Activated CD4-positive, alpha-beta T cell treated with anti-CD3 and anti-CD28 coated beads, Interleukin-2, Interleukin-4, amounts not matched to agents 100 ng/mL and 50 ng/mL, durations not matched to agents 16 hours and 8 hours (primary cell): ENCODE measurements at places on chromosomes 7 and 10.

GRCh38 chr7:37518266-37518665 is 69.6 kb upstream of the ELMO1 start:
- DNase-seq = no peak

DNA sequence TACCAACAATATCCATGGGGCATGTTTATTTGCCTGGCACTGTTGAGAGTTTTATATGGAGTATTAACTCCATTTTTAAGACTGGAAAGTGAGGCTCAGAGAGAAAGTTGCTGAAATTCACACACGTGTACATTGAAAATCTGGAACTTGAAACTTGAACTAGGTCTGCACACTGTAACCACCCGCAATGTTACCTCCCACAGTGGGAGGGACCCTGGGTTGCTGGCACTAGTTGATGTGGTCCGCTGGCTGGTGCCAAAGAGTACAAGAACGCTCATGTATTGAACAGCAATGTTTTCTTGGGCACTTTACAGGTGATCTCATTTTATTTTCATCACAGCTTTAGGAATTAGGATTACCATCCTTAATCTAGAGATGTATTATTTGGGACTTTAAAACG is 253.2 kb downstream of the INHBA start:
- no peak for DNase-seq

DNA sequence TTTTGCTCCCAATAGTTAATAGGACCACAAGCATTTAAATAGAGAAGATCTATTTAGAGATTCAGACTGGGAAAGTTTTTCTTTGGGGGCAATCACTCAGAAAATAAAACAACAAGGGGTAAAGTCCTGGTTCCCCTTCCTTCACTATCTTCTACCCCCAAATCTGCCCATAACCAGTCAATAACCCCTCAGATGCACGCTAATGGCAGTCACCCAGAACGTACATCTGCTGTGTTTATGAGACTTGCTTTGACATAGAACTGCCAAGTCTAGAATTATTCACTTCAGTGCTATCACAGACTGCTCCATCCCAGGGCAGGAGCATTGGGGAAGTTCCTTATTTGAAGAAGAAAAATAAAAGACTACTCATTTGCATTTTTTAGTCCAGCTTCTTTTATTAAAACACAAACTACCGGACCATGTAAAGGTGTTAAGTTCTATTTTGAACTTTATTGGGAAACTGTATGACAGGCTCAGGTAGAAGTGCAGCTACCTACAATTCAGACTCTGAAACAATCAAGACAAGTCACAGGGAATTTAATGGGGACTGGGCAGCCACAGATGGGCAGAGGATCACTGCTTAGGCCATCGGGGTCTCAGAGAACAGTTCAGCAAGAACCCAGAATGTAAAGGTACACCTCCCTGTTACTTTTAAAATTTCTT is 38.4 kb downstream of the ANK3 start:
- no peak for DNase-seq

- no peak for DNase-seq
Observed at GRCh38 chr10:117432866-117433265, 57.6 kb upstream of the PDZD8 start.

- DNase-seq = no peak
Observed at GRCh38 chr7:120052884-120053382, 220.0 kb upstream of the KCND2 start.

- no peak for DNase-seq
Observed at GRCh38 chr10:63129888-63130287, 3.2 kb upstream of the NRBF2 start.

GRCh38 chr7:85018498-85018897 is 168.4 kb downstream of the SEMA3D start:
- no peak for DNase-seq

GRCh38 chr7:130010689-130011412 is 40.3 kb downstream of the ZC3HC1 start:
- peak; percentile 90 for DNase-seq

- DNase-seq = no peak
Observed at GRCh38 chr10:116905845-116906210, 56.5 kb downstream of the ENO4 start.

- no peak for DNase-seq
Observed at GRCh38 chr10:102501201-102502028, 1.1 kb downstream of the ACTR1A start.

DNA sequence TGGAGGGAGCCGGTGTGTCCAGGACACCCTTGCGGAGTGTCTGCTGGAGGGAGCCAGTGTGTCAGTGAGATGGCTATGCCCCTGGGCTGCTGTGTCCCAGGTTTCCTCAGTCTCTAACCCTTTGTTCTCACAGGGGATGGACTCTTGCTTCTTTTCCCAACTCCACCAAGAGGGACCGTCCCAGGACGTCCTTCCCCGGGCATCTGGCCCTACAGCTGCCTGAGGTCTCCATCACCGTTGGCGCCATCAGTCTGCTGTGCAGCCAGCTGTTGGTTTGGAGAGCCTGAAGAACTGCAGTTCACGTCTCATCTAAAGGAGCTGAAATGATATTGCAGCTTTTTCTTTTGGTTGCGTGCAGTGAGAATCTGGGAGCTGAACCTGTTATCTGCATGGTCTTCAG is 136.2 kb downstream of the VIPR2 start:
- no peak for DNase-seq

DNA sequence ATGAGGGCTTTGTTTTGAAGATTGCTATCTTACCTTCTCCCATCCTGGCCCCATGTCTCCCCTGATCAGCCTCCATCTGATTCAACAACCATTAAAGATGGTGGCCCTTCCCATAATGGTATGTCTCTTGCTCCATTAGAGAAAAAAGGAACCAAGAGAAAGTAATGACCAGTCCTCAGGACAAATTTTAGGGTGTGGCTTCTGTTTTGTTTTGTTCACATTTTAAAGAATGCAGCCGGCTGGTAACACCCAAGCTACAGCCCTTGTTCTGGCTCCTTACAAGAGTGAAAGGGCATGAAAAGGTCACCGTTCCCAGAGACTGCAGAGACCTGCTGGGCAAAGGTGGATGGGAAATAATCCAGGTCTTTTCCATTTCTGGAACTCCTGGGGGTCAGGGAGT is 287.9 kb upstream of the NEBL start:
- no peak for DNase-seq

DNA sequence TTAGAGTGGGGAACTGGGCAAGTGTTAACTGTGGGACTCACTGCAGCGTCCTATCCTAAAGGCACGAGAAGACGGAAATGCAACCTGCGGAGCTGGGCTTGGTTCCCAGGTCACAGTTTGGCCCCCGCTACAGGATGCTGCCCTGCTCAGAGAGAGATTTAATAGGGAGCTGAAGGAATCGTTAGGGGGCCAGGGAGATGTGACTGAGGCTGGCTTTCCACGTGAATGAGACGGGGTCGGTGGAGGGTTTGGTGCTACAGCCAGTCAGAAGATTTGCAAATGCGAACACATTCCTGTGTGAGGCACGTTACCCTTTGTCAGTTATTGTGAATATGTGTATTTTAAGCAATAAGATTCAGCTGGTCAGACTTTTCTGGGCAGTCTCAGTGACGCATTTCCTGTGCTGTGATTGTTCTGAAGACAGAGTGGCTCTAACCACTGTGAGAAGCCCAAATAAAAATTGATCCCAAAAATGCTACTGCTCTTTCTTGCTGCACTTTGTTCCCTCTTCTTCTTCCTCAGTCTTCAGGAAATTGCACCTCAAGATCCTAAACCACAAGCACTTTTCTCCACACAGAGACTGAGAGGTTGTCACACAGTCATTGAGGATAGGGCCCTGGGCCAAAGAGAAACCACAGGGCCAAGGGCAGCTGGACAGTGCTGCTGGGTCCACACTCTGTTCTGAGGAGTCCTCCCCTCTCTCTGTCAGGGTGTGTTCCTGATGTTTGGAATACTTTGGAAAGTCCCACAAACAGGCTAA is 21.2 kb downstream of the CYP17A1 start:
- DNase-seq = no peak

DNA sequence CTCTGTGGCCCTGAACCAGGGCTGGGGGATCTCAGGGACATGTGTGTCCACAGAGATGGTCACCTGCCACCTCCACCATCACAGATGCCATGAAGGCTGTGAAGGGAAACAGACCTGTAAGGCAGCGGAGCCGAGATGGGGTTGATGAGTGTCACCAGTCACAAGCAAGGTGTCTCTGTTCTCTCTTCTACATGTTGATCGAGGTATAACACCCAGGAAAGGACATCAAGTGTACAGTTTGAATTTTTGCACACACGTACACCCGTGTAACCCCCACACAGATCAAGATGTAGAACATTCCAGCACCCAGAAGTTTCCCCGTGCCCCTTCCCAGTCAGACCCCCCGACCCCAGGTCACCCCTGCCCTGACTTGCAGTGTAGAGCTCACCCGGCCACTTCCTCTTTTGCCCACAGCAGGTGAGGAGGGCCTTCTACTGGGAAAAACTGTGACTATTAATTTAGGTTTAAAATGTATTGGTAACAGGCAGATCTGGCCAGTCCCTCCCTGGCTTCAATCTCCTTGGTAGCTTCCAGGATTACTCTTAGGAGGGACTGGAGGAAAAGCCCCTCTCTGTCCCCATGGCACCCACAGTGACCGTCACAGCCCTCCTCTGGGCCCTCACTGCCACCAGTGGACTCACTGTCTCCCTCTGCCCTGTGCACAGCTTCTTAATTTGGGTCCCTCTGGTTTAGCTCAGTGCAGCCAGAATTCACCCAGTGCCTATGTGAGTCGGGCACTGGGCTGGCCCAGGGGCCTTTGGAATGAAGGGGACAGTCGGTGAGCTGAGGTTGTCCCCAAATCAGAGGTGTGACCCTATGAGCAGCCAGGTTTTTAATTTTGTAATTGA is 108.2 kb downstream of the LHPP start:
- no peak for DNase-seq

DNA sequence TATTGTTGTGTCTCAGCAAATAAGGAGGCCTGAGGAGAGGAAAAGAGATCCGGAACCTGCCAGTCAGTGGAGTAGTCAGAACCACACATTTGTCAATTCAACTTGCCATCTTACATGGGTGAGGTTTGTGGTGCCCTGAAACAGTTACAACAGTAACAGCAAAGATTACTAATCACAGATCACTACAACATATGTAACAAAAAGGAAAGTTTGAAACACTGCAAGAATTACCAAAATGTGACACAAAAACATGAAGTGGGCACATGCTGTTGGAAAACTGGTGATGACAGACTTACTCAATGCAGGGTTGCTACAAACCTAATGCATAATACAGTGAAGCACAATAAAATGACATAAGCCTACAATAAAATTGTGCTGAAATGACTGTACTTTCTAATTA is 89.4 kb downstream of the LRRN3 start:
- DNase-seq = no peak
